ENCODE measurements at places on chromosomes 1 and 21.

DNA sequence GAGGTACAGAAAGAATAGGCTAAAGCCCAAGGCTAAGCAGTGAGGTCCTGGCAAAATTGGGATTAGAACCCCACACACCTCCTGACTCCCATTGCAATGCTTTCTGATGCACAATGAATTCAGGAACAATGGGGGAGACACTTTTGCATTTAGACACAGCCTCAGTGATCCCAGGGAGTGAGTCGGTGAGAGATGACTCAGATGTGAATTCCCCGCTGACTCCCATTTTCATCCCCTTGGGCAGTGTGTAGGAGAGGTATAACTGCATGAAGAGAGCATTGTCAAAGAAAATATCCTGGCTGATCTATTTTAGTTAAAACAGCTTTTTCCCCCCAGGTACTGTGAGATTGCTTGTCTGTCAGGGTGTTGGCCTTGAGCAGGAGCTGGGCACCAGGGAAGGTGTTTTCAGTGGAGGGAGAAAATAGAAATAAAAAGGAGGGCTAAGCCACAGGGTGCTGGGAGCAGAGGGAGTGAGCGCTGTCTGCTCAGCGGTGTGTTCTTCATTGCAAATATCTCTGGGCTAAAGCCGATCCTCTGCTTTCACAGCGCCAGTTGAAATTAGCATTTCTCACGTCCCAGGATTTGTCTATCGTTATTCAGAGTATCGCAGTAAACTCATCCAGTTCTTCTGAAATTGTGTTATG is 247.7 kb upstream of the PTBP2 start:
- DNase-seq, result no peak

DNA sequence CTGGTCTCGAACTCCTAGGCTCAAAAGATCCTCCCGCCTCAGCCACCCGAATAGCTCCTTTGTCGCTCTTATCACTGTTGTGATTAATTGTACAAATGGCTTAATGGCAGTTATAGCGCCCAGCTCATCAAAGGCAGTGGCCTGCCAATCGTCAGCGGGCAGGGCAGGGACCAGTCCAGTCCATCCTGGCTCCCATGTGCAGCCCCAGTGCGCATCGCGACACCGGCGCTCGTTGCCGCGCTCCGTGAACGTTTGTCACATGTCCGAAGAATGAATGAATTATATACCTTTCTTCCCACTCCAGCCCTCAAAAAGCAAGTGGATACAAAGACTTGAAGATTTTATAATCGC is 18.4 kb downstream of the MTX1 start:
- no peak for DNase-seq

DNA sequence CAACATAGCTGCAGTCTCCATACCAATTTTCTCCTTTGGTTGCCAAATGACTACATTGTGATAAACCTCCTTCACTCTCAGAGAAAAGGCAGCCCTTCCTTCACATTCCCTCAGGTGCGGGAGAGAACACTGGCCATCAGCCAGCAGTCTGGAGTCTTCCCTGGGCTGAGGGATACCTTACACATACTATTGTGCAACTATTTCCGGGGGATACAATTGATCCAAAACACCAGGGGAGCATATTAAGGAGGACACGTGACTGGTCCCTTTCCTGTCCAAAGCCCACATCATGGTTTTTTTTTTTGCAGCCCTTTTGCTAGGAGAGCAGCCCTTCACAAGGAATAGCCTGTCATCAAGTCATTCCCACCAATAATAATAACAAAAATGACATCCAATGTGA is 172.1 kb upstream of the ZRANB2 start:
- DNase-seq, result no peak

DNA sequence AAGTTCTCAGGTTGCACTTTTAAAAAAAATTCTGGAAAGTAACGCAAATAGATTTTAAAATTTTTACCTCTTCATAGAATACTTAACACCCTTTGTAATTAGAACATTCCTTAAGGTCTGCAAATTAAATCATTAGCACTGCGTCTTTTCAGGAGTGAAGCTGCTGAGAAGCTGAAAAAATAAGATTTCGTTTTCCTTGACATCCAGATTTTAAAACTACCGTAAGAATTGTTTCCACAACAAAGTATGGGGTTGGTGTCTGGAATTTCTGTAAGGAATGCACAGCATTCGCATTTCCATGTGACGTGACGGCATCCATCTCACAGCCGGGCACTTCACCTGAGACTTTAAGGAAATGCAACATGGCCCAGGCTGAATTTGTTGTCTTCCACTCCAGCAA is 76.3 kb upstream of the COX20 start:
- DNase-seq, result no peak

GRCh38 chr1:192497214-192497794 is 78.3 kb upstream of the RGS1 start:
- DNase-seq, result no peak

Data from stimulated activated CD8-positive, alpha-beta memory T cell treated with anti-CD3 and anti-CD28 coated beads, Interleukin-4, amount 100 ng/mL, for 1 hour (primary cell).